ENCODE measurements at places on chromosomes 6 and 20. TPM values are rescaled to one million over a fixed set of nuclear protein-coding genes. Genes with fewer than 3 reads are reported as not detected.

ATP5F1E gene
- total RNA-seq, result 17.1 TPM

PHACTR1 gene
- total RNA-seq, result under 0.01 TPM

GRCh38 chr6:102488729-102489128 is 1095.2 kb downstream of the GRIK2 start:
- peak; percentile 59 for DNase-seq

GRCh38 chr6:3314621-3315467 is 56.1 kb downstream of the PSMG4 start:
- DNase-seq, result no peak

Measured in bronchial epithelial cell (primary cell).